CD4-positive, alpha-beta memory T cell (primary cell): ENCODE measurements at places on chromosomes 1 and 21. TPM values are rescaled to one million over a fixed set of nuclear protein-coding genes. Genes with fewer than 3 reads are reported as not detected.

The CLCNKA gene
- not detected for total RNA-seq

The S100A13 gene
- total RNA-seq: 4.3 TPM

- H3K27me3 ChIP-seq: no peaks in the 10 kb centered on the region
- peaks cover 59% of the 10 kb centered on the region for H3K4me1 ChIP-seq
- peak overlapping the region; percentile 85 for H3K27ac ChIP-seq
- no peak for DNase-seq
- H3K4me3 ChIP-seq: peak overlapping the region; percentile 65
- H3K36me3 ChIP-seq: peaks cover 7% of the 10 kb centered on the region
These were observed 376 bp downstream of the GBP1 start for GRCh38 chr1:89064632-89065031.

GRCh38 chr1:22053861-22054770 lies 1.6 kb downstream of the CDC42 start:
- no peaks in the 10 kb centered on the region for H3K27me3 ChIP-seq
- peaks cover 60% of the 10 kb centered on the region for H3K4me1 ChIP-seq
- peak overlapping the region; percentile 98 for H3K27ac ChIP-seq
- H3K36me3 ChIP-seq: peaks cover 3% of the 10 kb centered on the region
- H3K4me3 ChIP-seq: peak overlapping the region; percentile 82

GRCh38 chr21:45303091-45303615 lies 15.5 kb upstream of the POFUT2 start:
- DNase-seq: no peak
- H3K4me1 ChIP-seq: peaks cover 37% of the 10 kb centered on the region
- H3K36me3 ChIP-seq: no peaks in the 10 kb centered on the region

DNA sequence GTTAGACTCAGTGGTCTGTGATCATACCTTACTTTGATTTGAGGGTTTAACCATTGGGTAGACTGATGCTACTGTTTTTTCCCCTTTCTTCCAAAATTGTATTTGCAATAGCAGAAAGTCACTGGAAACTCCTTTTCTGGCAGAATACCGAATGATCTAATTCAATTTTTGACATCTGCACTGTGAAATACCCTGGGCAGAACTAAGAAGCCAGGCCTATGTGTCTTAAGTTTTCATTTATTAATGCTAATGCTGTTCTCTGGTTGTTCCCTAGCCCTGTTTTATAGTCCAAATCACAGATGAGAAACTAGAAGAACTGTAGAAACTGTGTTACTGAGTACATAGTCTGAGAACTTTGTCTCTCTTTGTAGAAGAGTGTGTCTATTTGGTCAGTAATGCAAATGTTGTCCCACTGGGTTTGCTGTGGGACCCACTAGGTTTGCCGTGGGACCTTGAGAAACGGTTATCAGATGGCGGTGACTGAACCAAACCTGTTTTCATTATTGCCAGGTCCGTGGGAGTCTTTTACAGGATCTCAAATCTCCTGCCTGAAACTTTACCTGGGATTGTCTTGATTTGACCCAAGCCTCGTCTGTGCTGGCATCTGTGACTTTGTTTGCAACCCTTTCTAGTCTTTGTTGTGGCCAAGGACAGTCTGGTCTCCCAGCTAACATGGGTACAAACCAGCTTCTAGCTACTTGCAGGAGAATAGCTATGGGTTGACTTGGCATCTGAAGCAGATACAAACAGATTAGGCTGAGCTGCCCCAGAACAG lies 41.4 kb downstream of the PEX14 start:
- H3K27me3 ChIP-seq: no peaks in the 10 kb centered on the region
- no peaks in the 10 kb centered on the region for H3K36me3 ChIP-seq
- H3K27ac ChIP-seq: no peak overlapping the region

DNA sequence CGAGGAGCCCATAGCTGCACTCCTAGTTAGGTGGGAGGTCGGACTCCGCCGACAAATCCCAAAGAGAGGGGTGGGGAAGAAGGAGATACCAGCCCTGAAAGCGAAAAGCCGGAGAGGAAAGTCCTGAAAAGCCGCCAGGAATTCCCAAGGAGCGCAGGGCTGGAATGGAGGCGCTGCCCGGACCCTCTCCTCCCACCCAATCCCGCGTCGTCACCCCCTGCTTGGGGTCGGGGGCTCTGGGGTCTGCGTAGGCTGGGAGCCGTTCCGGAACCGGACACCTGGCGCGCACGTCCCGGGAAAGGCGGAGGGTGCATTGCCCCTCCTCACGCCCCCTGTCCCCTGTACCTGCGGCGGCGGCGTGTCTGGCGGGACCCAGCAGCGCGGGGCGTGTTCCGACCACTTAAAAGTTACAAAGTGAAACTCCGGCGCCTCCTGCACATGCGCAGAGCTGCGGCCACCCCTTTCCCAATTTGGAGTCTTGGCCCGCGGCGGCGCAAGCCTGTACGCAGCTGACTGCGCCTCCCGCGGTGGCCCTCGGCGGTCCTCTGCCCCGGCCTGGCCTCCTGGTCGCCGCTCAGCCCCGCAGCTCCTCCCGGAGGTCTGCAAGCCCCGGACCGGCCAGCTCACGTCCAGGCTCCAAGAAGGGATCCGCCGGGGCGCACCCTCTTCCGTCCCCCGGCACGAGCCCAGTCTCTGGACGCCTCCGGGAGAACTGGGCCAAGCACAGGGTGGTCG lies at the start of gene TMEM63A:
Gene TMEM63A, minus strand, starts transcription at position 422 of the 735 bp plus-strand sequence. CDS start 4,800 bp downstream, outside the sequence.
- H3K27ac ChIP-seq: peak within 1 kb of the TSS; percentile 84
- no peaks in the 10 kb centered on the region for H3K27me3 ChIP-seq
- DNase-seq: peak; percentile 86
- peaks cover 48% of the 10 kb centered on the region for H3K4me1 ChIP-seq
- H3K36me3 ChIP-seq: peaks cover 26% of the 10 kb centered on the region

GRCh38 chr1:924656-925560 lies 1.2 kb downstream of the SAMD11 start:
- H3K27me3 ChIP-seq: peaks cover 34% of the 10 kb centered on the region
- no peaks in the 10 kb centered on the region for H3K36me3 ChIP-seq
- peaks cover 32% of the 10 kb centered on the region for H3K4me1 ChIP-seq
- H3K4me3 ChIP-seq: no peak overlapping the region
- DNase-seq: peak; percentile 24
- H3K27ac ChIP-seq: no peak overlapping the region

- H3K36me3 ChIP-seq: no peaks in the 10 kb centered on the region
- H3K4me1 ChIP-seq: peaks cover 65% of the 10 kb centered on the region
- H3K27ac ChIP-seq: no peak overlapping the region
- no peak overlapping the region for H3K4me3 ChIP-seq
- no peak for DNase-seq
- no peaks in the 10 kb centered on the region for H3K27me3 ChIP-seq
These were observed 91.6 kb downstream of the LRRC8C start for GRCh38 chr1:89724369-89725010.

DNA sequence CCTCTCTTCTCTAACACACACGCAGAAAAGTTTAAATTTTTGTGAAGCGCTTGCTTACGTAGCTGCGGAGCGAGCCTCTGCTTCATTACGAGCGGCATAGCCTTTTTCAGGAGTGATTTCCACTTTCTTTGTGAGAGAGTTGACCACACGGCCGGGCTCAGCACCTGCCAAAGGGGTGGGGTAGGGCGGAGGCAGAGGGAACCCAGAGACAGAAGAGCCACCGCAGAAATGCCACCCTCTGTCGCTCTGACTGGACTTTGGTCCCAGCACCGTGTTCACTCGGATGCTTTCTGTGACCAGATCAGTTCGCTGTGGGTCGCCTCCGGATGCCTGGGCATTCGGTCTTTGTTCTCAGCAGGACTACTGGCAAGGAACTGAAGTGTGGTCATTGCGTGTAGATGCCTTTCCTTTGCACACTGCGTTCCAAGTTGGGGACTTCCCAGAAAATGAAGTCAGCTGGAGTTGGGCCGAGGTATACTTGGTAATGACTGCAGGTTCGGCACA lies 883 bp downstream of the CHODL start:
- H3K27me3 ChIP-seq: no peaks in the 10 kb centered on the region
- DNase-seq: no peak
- H3K4me3 ChIP-seq: no peak overlapping the region
- H3K36me3 ChIP-seq: no peaks in the 10 kb centered on the region

DNA sequence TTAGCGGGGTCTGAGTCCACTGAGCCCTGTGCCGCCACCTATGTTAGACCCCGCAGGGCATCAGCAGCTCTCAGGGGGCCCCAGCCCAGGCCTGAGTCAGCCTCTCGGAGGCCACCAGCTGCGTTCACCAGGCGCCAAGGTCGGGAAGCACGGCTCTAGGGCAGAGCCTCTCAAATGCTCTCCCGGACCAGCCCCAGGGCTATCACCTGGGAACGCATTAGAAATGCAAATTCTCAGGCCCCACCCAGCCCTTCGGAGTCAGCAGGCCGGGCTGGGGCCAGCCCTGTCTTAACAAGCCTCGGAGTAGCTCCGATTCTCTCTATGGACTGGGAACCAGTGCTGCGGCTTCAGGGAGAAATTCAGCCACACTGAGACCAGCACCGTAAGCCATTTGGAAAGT lies 37.2 kb upstream of the TSPEAR start:
- no peak overlapping the region for H3K27ac ChIP-seq
- no peaks in the 10 kb centered on the region for H3K4me1 ChIP-seq
- DNase-seq: no peak
- no peak overlapping the region for H3K4me3 ChIP-seq
- H3K36me3 ChIP-seq: no peaks in the 10 kb centered on the region

DNA sequence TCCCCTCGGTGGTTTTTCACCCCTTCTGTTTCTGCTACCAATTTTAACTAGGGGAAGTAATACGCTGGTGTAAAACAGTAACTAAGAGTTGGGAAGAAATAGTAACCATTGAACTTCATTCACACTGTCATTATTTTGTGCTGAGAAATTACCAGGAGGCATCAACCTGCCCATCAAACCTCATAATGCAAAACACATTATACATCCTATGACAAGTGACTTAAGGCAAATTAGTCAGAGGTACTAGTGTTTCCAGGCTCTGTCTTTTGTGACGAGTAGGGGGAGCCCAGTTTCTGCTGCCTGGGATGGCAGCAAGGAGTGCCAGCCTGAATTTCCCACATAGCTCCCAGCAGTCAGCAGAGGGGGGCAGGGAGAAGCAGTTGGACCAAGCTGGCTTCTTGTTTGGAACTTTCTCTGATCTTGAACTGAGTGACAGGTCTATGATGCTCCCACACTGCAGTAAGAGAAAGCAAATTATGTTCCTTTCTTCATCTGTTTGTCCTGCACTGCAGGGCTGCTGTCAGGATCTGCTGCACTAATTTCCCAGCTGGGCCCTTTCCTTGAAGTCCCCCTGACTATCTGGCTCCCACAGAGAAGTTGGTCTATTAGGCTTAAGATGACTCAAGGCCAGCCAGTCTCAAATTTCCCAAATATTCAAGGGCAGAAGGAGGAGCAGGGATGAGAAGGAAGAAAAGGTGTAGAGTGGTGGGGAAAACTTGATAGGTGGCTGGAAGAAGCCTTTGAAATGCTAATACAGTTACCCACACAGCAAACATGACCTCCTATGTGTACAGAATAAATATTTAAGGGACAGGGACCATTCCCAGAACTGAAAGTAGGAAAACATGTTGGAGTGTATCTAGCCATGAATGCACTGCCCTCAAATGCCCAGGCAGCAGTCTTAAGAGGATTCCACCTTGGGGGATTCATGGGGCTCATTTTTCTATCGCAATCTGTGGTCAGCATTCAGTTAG lies 322.8 kb downstream of the SEC16B start:
- no peak for DNase-seq
- H3K27me3 ChIP-seq: no peaks in the 10 kb centered on the region
- H3K36me3 ChIP-seq: no peaks in the 10 kb centered on the region
- no peak overlapping the region for H3K27ac ChIP-seq
- H3K4me1 ChIP-seq: no peaks in the 10 kb centered on the region

DNA sequence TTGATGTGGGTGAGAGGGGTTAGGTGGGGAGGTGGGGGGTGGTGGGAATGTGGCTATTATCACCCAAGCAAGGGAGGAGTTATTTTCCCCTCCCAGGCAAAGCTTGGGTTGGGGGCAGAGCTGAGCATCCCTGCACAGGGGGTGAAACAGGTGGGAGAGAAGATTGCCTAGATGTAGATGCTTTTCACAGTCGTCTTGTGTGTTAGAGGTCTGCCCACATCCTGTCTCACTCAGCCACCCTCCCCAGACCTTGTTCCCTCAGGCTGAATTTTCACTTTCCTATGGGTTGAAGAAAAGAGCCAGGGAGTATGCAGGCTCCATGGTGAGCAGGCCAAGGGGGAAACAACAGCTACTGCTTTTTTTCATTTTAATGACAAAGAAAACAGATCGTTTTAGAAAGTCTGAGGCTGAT lies 223.5 kb downstream of the KIF26B start:
- peaks cover 6% of the 10 kb centered on the region for H3K4me1 ChIP-seq
- H3K36me3 ChIP-seq: no peaks in the 10 kb centered on the region
- no peak for DNase-seq

DNA sequence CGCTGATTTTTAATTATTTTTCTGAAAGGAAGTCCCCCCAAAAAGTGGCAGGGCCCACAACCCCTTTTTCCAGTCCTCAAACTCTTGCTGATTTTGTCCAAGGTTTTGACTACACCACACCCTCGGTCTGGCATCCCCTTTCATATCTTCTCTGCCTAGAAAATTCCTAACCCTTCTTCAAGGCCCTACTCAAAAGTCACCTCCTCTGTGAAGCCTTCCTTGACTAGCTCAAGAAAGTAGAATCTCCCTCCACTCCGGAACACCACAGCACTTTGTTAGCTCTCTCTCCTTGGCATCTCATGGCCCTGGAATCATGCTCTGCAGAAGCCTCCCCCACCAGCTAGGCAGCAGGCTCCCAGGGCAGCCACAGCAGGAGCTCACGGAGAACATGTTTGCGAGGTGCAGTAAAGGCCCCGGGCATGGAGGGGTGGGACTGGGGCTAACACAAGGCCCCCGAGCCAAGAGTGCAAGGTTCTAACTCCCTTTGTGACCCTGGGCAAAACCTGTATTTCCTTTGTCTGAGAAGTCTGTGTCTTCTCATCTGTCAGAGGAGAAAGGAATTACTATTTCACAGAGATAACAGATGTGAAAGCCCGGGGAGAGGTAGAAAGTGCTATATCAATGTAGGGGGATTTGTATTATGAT lies 17.7 kb upstream of the S100A7 start:
- H3K27me3 ChIP-seq: peaks cover 5% of the 10 kb centered on the region
- no peak for DNase-seq
- H3K4me1 ChIP-seq: no peaks in the 10 kb centered on the region
- no peaks in the 10 kb centered on the region for H3K36me3 ChIP-seq

DNA sequence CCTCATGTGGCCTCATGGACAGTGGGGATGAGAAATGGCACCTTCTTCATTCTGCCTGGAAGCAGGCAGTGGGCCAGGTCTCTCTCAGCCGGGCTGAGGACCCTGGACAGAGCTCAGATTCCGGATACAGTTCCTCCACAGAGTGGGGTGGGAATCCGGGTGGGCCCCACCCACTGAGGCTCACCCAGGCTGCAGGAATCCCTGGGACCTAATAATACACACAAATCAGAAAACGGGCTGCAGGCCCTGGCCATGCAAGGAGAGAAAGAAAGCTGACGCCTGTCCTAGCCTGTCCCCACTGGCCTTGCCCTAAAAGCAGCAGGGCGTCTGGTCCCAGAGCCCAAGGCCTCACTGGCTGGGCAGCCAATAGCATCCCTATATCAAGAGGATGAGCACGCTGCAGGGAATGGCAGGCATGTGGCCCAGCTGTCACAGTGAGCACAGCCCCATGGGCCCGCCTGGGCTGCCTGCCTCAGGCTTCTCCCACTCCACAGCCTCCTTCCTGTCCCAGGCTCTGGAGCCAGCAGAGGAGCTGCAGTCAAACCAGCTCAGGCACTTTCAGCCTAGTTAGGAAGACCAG lies 25.3 kb downstream of the ACTA1 start:
- no peak for DNase-seq
- H3K4me3 ChIP-seq: no peak overlapping the region
- no peak overlapping the region for H3K27ac ChIP-seq
- H3K27me3 ChIP-seq: peaks cover 16% of the 10 kb centered on the region
- peaks cover 8% of the 10 kb centered on the region for H3K4me1 ChIP-seq
